Stimulated activated naive CD8-positive, alpha-beta T cell treated with anti-CD3 and anti-CD28 coated beads, Interleukin-15, amount 100 ng/mL, for 72 hours (primary cell): ENCODE measurements at places on chromosomes 6 and 20.

- DNase-seq = no peak
Measured at GRCh38 chr20:34931771-34932170, 23.8 kb downstream of the GSS start.

DNA sequence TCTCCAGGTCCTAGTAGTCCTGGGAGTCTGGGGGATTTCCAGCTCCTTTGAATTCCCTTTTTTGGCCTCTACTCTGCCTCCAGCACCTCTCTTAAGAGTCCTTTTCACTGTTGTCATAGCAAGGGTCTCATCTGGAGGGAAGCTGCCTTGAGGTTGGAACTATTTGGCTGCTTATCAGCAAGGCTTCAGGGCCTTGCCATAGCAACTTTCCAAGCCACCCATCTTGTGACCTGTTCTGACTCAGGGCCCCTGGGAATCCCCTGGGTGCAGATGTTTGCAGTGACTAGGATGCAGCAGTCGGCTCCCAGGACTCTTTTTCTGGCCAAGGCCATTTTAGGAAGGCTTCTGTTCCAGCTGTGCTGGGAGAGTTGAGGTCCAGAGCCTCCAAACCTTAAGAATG, 12.4 kb downstream of the PKIG start:
- DNase-seq = no peak

GRCh38 chr6:105300090-105300489, 102.8 kb downstream of the PREP start:
- no peak for DNase-seq

DNA sequence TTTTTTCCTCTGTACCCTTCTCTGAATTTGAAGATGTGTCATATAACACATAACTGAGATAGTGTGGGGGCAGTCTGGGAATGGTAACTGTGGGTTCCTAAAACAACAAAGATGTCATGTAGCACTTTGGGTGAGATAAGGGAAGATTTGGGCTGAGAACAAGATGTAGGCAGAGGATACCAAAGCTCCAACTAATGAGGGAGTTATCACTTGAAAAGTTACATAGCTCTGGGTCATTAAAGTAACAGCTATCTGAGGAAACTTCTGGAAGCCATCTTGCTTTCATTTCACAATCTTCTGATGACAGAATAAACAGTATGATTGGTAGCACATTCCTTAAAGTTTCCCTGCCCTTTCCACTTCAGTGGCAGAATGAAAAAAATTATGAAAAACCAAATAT, 255.4 kb downstream of the TBX18 start:
- DNase-seq = no peak

DNA sequence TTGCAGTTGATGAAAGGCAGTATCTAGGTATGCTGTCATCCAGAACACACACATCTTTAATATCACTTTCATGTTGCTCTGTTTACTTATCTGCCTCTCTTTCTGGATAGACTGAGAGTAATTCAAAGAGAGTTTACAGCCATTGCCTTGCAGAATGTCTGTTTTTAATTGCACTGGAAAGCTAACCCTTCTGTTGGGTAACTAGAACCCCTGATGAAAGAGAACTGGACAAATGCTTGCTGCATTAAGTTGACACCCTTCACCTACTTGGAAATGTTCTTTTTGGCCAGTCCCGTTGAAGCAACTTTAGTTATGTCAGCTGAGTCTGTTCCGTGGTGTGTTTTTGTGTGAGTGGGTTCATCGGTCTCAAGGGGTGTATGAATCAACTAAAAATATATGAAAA, 383.8 kb upstream of the CITED2 start:
- no peak for DNase-seq

DNA sequence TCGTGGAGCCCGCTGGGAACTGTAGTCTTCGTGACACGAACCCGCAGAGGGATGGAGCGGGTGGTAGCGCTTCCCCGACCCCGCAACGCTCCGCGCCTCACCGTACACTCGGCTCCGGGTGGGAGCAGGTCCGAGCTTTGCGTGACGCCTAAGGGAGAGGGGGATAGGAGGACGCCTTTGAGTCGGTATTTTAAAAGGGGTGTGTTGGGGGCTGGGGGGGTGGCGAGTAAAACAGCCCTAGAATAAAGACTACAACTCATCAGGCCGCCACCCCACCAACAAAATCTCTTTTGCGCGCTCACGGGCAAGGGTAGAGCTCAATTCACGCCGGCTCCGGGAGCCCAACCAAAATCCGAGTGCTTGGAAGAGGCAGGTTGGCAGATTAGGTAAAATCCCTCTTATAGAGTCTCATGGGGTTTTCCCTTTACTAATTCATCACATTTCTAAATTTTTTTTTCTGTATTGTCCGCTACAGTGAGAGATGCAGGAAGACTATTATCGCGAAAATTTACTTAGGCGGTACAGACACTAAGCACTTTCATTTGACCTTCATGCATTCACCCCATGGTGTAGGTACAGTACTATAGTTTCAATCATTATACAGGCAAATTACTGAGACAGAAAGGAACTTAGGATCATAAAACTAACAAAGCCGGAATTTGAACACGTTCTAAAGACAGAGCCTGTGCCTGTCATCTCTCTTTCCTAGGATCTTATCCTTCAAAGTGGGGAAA, 706 bp upstream of the SNX14 start:
- no peak for DNase-seq

DNA sequence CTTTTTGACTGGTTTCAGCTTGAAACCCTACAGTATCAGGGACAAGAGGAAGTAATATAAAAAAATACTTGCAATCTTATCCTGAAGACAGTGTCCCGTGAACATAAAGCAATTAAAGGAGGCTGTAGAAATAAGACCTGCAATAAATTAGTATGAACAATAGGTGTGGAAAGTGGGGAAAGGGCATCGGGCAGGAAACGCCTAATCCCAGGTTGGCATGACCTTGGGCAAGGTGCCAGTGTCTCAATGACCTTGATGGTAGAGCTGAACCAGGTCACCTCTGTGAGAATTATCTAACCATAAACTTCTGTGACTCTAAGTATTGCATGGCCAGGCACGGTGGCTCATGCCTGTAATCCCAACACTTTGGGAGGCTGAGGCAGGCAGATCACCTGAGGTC, 115.2 kb downstream of the LY86 start:
- DNase-seq = no peak

GRCh38 chr20:10642856-10643559, 30.8 kb downstream of the JAG1 start:
- no peak for DNase-seq

GRCh38 chr6:25660512-25660911, 8.5 kb downstream of the SCGN start:
- no peak for DNase-seq

DNA sequence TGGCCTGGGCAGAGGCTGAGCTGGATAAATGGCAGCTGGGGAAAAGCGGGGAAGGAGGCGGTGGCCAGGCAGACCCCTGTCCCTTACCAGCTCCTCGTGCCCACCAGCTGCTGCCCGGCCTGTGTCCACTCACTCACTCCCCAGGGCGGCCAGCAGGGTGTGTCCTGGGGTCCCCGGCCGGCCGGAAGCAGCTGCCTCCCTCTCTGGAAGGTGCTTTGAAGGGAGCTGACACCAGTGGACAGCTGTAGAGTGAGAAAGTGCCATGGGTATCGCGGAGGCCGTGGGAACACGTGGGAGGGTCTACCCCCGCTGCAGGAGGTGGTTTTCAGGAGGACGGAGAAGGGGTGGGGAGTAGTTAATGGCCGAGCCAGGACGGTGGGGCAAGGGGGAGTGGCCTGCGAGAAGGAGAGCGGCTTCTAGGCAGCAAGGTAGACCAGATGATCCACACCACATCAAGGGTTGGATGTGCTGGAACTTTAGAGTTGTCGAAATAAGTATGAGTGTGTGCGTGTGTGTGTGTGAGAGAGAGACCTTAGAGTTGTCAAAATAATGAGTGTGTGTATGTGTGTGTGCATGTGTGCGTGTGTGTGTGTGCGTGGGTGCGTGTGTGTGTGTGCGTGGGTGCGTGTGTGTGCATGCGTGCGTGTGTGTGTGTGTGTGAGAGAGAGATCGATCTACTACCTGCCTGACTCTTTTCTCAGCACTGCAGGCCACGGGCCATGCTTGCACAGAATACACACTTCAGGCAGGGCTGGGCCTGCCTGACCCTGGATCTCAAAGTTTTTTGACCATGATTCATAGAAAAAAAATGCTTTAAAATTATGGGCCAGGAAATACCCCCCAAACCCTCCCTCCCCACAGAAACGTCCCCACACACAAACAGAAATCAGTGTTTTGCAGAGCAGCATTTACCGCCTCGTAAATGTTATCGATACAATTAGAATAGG, 43.9 kb downstream of the CDH4 start:
- no peak for DNase-seq

DNA sequence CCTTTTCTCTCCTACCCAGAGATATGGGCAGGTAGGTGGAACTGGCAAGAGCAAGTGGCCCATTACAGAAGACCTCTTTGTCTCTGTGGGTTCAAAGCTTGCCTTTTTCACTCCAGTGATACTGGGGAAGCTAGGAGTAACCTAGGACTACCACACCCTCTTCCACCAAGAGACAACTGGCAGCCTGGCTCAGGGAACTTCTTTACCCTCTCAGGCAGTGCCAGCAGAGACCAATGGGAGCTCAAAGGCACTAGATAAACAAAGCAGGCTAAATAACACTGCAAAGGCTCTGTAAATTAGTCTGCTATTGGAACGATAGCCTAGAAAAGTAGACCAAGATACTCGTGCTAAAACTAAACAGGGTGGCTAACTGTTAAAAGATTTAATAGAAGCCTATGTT, 32.1 kb downstream of the ATRN start:
- DNase-seq = no peak

DNA sequence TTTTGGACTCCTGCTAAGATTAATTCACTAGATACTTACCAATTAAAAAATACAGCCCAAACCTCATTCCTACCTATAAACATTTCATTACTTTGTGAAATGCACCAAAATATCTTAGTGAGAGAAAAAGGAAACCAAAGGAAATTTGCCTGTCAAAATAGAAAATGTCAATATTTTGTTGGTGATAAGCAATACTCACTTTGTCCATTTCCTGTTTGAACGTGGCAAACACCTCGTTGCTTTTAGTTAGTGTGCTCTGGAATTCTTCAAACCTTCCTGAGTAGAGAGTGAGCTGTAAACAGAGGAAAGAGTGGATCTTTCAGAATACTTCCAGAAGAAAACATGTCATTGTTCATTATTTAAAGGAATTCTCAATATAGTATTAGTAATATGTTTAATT, 44.2 kb downstream of the TXLNB start:
- DNase-seq = no peak

DNA sequence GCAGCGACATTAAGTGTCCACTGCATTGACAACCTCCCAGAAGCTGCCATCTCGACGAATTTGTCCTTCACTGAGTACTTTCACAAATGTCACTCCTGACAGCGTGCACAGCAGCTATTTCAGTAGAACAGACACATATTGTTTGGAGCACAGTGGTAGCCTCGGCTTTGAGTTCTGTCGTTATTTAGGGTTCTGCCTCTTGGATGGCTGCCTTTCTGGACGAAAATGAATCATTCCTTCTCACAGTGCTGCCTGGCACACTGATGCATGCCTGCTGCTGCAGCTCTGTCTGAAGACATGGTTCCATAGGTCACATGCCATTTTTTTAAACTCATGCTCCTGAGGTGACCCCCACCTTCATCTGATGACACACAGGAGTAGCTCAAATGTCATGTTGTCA, 477.0 kb downstream of the C6orf118 start:
- DNase-seq = no peak

GRCh38 chr6:102553214-102553613, 1159.7 kb downstream of the GRIK2 start:
- DNase-seq = no peak

GRCh38 chr6:6741264-6741663, 152.7 kb downstream of the LY86 start:
- no peak for DNase-seq

GRCh38 chr6:125169058-125169457, 15.5 kb downstream of the TPD52L1 start:
- DNase-seq = no peak

DNA sequence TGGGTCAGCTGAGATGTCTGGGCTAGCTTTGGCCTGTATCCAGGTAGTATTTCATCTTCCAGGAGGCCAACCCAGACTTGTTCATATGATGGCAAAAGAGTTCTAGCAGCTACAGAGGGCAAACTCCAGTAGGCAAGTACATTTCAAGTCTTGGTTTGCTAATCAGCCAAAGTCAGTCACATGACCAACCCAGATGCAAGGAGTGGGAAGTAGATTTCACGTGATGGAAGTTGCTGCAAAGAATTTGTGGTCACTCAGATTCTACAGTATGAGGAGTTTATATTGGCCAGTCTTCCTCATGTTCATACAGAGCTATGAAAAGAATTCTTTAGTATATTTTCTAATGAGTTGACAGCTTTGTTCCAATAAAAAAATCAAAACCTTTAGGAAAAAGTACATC, 101.8 kb downstream of the PHACTR1 start:
- no peak for DNase-seq

DNA sequence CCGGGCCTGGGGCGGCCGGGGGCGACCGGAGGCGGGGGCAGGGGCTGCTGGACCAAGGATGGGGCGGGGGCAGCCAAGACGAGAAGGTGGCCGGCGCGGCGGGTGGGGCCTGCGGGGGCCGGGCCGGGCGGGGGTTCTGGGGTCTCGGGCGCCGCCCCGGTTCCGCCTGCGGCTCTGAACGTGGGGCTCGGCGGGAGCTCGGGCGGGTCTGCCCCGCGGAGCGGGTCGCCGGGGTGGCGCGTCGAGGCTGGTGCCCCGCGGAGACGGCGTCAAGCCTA, 204 bp downstream of the ADRM1 start:
- DNase-seq = no peak

DNA sequence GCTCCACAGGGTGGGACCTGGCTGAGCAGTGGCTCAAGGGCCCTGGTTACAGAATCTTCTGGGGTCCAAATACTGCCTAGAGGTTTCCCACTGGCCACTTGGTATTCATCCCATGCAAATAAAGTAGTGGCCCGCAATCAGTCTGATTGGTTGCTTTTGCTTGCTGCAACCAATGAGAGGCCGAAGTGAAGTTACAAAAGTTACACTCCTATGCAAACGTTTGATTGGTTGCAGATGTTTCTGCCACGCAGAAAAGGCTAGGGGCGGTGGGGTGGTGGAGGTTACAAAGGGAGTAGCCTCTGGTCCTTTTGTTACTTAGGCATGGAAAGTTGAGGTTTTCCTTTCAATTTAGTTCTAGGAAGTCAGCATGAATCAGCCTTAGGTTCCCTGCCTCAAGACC, 3.6 kb upstream of the NHLRC1 start:
- DNase-seq = no peak

DNA sequence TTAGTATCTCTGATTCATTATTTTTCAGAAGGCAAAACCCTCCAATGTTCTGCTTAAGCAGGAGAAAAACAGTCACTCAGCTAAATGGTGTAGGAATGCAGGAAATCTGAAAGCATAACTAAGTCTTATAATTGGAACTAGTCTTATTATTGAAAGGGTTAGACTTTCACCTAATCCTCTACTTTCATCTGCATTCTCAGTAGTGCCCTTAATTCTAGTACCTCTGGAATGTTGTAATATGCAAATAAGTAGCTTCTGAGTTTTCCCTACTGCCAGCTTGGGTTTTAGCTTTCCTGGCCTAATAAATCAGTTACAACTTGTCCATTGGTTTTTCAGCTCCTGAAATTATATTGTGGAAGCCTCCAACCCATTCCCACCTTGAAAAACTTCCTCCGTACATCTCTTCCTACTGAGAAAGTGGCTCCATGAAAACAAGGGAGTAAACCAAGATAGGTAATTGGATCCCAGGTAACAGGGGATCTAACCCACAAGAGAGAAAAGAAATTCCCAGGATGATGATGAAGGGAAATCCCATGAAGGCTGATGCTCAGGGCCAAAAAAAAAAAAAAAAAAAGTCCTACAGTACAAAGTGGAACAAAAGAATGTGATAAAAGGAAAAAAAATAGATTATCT, 147.0 kb downstream of the TBC1D32 start:
- DNase-seq = no peak
